ENCODE measurements at places on chromosomes 5 and 9. TPM values are rescaled to one million over a fixed set of nuclear protein-coding genes. Genes with fewer than 3 reads are reported as not detected.

GMCL2 gene
- not detected for total RNA-seq

GARNL3 gene
- 2.5 TPM for total RNA-seq

DTWD2 gene
- 1.4 TPM for total RNA-seq

CD72 gene
- 0.22 TPM for total RNA-seq

OLFML2A gene
- total RNA-seq: 31.4 TPM

PLPP1 gene
- total RNA-seq: 34.5 TPM

SLC4A9 gene
- total RNA-seq: 0.02 TPM

HAPLN1 gene
- total RNA-seq: not detected

RNF183 gene
- total RNA-seq: 0.19 TPM

CDO1 gene
- total RNA-seq: not detected

ENHO gene
- total RNA-seq: 2.3 TPM
